Activated CD8-positive, alpha-beta memory T cell treated with anti-CD3 and anti-CD28 coated beads for 1 hour (primary cell): ENCODE measurements at places on chromosomes 1 and 21.

GRCh38 chr1:213598263-213598662 lies 389.5 kb upstream of the PROX1 start:
- DNase-seq = no peak

DNA sequence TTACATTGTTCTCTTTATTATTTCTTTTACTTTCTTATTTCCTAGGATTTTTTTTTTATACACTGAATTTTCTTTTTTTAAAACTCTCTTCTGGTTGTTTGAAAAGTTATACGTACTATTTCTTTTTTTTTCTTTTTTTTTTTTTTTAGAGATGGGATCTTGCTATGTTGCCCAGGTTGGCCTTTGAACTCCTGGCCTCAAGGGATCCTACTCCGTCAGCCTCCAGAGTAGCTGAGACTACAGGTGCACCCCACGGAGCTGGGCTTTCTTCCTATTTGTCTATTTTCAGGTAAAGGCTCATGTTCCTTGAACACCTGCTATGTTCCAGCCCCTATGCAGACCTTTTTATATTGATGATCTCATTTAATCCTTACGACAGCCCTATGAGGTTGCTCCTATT lies 29.4 kb upstream of the DYRK1A start:
- DNase-seq = no peak

DNA sequence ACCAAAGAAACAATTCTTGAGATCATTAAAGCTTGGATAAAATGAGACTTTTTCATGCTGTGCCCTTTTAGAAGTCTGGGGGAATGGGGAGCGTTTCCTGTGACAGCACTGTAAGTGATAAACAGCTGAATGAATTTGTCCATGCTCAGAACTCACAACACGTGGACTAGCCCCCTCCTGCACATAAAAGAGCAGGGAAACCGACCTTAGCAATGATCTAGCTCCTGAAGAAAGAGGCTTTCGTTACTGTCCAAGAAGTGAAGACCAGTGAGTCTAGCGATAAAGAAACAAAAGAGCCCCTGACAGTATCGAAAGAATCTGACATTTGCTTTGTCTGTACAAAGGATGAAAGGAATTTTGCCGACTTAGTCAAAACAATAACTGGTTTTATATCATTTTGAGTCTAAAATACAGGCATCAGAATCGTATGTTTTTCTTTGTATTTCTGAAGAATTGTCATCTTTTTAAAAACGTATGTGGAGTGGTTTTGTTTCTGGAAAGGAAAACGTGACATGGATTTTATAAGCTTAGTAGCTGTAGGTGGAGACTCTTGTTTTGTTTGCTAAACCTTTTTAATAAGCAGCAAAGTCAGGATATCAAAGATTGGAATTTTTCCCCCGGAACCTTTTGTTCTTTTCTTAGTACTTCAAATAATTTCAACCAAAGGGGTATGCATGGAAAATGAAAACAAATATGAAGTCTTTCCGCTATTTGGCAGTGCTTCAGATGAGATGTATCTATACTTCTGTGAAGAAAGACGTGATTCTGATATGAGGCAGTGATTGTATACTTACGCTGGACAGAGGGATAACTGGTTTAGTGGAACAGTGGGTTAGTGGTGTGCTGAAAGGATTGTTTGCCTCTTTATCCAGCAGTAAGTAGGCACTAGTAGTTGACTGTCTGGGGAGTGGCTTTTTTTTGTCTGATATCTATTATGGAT lies 61.0 kb downstream of the MAST2 start:
- no peak for DNase-seq

DNA sequence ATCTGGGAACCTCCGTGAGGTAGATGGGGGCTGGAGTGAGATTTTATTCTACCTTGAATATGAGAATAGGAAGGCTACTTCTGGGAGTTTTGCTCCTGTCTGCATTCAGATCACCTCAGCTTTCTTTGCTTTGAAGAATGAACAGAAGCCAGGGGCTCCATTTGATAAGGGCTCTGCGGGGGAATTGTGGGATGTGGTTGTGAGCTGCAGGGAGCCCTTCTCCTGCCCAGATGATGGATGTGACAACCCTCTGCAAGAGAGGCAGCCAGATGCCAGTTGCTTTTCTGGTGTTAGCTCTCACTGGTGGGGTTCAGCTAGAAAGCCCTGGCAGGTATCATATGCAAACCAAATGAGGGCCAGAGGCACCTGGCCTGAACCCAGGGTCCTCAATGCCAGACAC lies 21.5 kb downstream of the IER5 start:
- no peak for DNase-seq

GRCh38 chr1:116814926-116815723 lies 60.9 kb downstream of the CD2 start:
- no peak for DNase-seq

DNA sequence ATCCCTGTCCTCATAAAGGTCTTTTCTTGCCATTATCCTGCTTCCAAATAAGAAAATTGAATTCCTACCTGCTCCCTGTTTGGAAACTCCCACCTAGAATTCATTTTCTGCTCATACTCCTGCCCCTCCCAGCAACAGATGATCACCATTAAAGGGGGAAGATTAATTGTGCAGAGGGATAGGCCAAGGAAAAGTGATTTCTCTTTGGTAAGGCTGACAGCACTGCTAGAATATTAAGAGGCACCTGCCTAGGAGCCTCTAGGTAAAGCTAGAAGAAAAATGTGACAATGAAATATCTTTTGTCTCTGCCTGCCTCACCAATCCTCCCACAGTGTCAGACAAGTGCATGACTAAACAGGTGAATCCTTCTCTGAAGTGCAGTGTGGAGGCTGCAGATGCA lies 77.0 kb upstream of the SPATA6 start:
- DNase-seq = no peak

DNA sequence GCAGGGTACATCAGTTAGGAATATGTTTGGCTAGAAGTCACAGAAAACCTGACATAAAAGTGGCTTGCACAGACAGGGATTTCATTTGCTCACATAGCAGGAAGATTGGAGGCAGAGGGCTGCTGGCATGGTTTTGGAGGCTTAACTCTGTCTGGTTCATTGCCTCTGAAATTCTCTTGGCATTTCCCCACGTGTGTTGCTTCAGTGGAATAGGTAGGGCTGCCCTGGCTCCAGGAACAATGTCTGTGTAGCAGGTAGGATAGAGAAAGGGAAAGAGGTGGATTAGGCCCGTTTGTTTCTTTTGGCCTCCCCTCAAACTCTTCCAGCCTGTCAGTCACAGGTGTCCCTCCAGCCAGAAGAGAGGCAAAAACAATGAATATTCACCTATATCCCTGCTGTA lies 20.5 kb upstream of the SIPA1L2 start:
- DNase-seq = no peak

- no peak for DNase-seq
Measured at GRCh38 chr21:28936036-28936435, 56.6 kb downstream of the LTN1 start.

- DNase-seq = no peak
Measured at GRCh38 chr1:165942927-165943597, 115.6 kb downstream of the UCK2 start.

- no peak for DNase-seq
Measured at GRCh38 chr1:162006081-162006480, 17.6 kb downstream of the OLFML2B start.
